ENCODE measurements at places on chromosomes 6 and 20.

GRCh38 chr6:163759542-163759941 lies 345.0 kb downstream of the QKI start:
- DNase-seq = no peak

DNA sequence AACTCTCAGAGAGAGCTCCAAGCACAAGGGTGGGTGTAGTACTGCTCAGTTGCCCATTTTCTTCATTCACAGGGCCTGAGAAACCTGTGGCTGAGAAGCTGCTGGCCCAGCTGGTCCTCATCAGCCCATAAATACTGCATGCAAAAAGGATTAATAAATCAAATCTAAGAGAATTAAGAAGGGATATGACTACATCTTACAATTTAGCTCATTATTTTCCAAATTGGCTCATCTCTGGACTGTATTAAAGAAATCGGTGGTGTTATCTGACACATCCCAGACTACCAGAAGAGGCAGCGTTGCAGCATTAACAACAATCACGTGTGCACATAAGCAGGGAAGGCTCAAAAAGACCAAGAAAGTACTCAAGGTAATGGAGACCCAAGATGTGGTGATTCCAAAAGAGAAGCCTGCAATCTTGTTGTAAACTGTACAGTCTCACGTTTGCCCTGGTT lies 90.7 kb downstream of the CD24 start:
- no peak for DNase-seq

- no peak for DNase-seq
These were observed 47.2 kb downstream of the FILIP1 start for GRCh38 chr6:75446241-75446880.

GRCh38 chr6:123770247-123770949 lies 33.3 kb upstream of the NKAIN2 start:
- DNase-seq = no peak

DNA sequence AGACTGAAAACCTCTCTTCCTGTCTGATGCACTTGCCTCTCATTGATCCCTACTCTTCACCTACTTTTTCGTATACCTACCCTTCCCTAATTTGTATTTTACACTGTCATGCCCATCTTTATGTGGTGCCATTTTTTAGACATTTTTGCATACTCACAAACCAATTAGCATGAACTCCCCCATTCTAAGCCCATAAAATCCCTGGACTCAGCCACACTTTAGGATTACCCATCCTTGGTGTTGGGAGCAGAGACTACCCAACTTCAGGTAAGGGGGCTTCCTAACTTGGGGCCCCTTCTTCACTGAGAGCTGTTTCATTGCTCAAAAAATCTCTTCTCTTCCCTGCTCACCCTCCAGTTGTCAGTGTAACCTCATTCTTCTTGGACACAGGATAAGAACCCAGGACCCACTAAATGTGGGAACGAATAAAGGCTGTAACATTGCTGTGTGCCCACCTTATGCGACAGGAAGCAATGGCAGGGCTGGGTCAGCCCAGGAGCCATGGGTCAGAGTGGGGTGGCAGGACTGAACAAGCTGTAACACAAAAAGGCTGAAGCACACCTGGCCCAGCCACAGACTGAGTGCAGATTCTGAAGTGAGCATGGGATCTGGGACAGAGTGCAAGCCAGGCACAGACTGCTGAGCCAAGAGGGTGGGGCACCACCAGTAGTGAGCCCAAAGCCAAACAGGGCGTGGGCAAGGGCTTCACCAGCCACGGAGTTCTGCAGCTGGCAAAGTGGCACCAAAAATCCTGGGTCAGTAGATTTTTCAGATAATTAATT lies 789.1 kb upstream of the HS3ST5 start:
- DNase-seq = no peak
